ENCODE measurements at places on chromosomes 11 and 22.

DNA sequence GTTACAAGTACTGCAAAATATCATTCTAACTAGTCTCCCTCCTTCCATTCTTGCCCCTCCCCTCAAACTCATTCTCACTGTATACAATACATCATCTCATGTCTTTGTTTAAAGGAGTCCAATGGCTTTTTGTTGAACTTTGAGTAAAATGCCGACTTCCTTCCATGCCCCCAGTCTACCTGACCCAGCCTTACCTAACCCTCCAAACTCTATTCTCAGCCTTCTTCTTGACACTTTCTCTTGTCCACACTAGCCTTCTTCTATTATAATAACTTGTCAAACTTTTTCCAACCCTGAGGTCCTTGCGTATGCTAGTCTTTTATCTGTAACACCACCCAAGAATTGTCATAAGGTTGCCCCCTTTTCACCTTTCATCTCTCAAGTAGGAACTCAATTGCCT, 1011.4 kb upstream of the CCDC90B start:
- no peak for DNase-seq

DNA sequence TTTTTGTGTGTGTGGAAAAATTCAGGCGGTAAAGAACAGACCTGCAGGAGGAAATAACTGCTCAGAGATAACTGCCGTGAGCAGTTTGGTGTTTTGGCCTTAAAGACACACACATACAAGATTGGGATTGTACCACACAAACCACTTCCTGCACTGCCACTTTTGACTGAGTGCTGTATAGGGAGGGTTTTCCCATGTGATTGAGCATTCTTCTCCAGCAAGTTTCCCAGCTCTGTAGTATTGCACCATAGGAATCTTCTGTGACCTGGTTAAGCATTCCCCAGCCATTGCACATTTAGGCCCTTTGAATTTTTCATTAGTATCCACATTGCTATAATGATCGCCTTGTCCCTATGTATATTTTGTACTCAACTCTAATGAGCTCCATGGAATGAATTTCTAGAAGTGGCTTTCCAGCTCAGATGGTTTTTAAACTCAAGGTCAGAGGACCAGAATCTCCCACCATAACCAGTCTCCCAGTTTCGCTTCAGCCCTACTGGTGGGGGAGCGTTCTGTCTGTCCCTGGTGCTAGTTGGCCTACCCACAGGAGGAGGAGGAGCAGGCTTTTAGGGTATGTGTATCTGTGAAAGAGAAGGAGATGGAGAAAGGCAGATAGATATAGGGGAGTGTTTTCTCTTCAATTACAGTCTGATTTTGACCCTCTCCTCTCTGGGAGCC, 9.3 kb downstream of the CD82 start:
- peak; percentile 54 for DNase-seq

GRCh38 chr22:30943368-30943767, 25.2 kb downstream of the MORC2 start:
- DNase-seq: peak; percentile 66

DNA sequence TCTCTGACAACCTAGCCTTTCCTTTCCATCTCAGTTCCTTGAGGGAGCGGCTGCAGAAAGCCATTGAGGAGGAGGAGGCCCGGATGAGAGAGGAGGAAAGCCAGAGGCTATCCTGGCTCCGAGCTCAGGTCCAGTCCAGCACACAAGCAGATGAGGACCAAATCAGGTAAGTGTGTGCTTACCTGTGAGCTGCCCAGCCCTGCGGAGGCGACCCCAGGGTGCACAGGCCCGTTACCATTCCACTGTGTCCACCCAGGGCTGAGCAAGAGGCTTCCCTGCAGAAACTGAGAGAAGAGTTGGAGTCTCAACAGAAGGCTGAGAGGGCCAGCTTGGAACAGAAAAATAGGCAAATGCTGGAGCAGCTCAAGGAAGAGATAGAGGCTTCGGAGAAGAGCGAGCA, 63.1 kb downstream of the CEP164 start:
- DNase-seq: no peak

DNA sequence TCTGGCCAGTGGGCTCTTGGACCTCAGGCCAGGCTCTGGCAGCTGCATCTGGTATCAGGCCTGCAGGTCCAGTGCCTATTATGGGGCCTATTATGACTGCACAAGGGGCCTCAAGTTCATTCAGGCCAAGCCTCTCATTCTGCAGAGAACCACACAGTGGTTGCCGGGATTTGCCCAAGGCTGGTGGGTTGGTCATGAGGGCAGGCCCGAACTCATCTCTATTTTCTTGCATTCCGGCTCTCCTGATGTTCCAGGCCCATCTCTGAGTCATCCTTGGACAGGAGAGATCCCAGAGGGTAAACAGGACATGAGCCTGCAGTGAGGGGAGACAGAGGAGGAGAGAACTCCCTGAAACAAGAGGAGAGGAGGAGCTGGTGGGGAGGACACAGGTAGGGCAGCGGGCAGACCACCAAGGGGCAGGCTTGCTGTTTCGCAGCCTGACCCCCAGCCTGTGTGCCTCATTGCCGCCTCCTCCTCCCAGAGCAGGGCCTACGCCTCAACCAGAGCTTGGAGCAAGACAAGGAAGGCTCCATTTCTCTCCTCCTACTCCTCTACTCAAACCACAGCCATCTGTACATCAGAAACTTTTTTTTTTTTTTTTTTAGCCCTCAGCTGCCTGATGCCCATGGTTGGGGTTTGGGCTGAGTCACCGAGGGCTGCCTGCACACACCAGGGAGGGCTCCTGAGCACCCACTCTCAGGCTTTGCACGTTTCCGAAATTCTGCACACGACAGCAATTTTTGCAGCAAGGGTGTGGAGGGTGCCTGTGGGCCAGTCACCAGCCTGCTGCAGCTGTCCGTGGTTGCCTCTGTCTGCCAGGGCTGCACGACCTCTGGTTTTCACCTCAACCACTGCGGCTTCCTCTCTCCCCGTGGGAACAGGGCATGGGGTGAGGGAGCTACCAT, 12.7 kb upstream of the TREH start:
- DNase-seq: peak; percentile 80

- no peak for DNase-seq
Measured at GRCh38 chr11:12099132-12099873, 11.1 kb upstream of the MICAL2 start.

GRCh38 chr22:38941488-38941987, 15.9 kb upstream of the APOBEC3A start:
- DNase-seq: peak; percentile 41

DNA sequence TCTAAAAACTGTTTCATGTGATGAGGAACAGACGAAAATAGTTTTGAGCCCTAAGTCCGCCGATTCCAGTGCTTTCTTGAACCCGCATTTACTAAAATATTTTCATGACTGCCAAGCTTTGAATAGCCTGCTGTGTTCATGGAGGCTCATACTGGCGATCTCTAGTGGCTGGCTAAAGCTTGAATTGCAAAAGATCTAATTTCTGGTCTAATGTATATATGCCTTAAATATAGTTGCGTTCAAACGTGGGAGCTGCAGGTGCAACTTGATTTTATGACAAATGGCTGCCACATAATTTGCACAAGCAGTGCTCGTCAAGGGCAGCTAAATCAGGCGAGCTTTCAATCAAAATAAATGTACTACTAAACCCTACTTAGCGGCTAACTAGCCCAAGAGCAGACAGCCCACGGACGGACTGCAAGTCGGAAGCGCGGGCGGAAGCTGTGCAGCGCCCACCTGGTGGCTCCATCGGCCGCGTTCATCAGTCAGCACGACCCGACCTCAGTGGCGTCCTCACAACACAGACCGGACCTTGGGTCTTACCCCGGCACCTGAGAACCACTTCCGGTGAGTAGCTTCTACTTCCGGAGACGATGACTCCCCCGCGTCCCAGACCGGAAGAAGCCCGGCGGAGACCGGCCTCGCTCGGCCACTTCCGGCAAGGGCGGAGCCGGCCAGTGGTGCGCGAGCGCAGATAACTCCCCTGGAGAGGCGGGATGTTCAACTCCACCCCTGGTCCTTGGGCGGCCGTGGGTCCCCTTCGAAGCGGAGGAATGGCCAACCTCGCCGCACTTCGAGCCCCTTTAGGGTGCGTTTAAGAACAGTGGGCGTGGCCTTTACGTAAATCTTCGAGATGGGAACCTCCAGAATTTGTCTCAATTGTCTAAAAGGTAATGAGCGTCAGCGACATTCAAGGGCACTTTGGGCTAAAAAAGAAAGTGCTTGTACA, 6.1 kb downstream of the RPL27A start:
- peak; percentile 88 for DNase-seq

GRCh38 chr22:28247667-28248363, 328.8 kb upstream of the PITPNB start:
- DNase-seq: no peak

GRCh38 chr11:69896250-69896649, 77.0 kb upstream of the FGF3 start:
- DNase-seq: no peak

DNA sequence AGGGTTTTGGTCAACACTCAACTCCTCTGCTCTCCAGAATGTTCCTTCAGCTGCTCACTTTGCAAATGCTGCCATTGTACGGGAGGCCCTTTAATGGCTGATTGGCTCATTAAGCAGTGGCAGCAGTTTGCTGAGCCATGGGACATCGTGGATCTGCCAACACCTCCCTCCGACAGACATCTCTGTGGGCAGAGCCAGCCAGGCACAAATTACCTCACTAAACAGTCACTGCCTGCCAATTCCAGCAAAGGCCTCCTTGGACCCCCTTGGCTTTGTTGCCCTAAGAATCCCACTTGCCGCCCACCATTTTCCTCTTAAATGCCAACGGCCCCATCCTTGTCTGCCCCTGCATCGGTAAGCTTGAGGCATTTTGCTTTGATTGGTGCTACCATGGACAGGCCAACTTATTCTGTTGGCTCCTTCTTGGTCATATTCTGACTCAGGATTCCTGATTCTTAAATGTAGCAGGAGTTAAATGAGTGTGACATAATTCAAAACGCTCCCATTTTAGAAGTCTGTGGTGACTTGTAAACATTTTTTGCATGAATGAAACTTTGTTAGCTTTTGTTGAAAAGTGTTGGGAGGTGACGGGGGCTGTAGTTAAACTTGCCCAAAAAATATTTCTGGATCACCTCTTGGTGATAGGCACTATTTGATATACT, 57.5 kb upstream of the LMO2 start:
- no peak for DNase-seq

GRCh38 chr11:57131080-57131790, 50.5 kb upstream of the LRRC55 start:
- no peak for DNase-seq

DNA sequence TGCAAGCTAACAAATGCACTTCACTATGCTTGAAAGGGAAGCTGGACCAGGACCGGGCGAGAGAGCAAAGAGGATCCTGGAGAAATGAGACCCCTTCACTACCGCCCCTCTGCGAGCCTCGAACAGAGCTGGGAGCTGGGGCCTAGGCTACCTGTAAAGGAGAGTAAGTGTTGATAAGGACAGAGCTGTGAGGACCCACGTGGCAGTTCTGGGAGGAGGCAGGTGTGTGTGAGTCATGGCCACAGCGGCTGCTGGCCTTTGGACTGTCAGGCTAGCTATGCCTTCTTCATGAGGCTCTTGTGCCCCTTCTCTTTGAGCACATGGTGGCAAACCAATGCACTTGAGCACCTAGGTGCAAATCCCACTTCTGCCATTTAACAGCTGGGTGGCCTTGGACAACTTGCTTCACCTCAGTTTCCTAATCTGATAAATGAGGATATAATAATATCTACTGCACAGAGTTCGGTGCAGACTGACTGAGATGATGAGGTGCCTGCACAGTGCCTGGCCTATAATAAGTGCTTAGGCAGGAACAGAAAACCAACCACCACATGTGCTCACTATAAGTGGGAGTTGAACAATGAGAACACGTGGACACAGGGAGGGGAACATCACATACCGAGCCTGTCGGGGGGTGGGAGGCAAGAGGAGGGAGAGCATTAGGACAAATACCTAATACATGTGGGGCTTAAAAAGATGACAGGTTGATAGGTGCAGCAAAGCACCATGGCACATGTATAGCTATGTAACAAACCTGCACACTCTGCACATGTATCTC, 35.3 kb upstream of the KCNJ11 start:
- no peak for DNase-seq

GRCh38 chr22:43812149-43812842, at the start of gene EFCAB6:
Gene EFCAB6 (minus strand): TSS chr22:43812305. CDS start chr22:43782318, 29,987 bp downstream.
- DNase-seq: peak; percentile 92

- DNase-seq: no peak
Measured at GRCh38 chr11:83007477-83007876, 64.2 kb downstream of the RAB30 start.

DNA sequence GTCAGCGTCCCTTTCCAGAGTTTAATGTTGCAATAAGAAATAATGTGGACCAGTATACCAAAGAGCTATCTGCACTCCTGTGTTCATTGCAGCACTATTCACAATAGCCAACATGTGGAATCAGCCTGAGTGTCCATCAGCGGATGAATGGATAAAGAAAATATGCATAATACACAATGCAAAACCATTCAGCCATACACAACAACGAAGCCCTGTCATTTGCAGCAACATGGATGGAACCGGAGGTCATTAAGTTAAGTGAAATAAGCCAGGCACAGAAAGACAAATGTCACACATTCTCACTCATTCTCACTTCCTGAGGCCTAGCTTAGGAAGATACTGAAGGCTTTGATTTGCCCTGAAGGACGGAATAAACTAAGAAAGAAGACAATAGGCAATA, 22.1 kb downstream of the SLC5A4 start:
- no peak for DNase-seq

- no peak for DNase-seq
Measured at GRCh38 chr11:119409731-119410130, 13.2 kb downstream of the THY1 start.

DNA sequence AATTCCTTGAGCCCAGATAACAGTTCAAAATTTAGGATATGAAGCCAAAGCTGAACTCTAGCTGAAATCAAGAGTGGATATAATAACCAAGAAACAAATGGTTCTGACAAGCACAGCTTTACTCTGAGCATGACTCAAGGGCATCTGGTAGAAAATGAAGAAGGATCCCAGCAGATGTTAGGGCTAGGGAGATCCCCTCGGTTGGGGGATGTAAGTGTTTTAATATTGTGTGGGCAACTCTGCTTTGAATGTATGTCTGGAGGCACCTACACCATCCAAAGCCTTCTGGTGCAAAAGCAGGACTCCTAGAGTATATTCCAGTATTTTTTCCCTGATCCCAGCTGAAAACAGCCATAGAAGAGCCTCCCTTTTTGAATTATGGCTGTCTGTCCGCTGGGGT, 61.7 kb downstream of the FLI1 start:
- DNase-seq: no peak

- DNase-seq: no peak
Measured at GRCh38 chr11:10866893-10867331, 9.1 kb upstream of the ZBED5 start.

- DNase-seq: no peak
Measured at GRCh38 chr11:103673773-103674172, 362.7 kb upstream of the DDI1 start.

DNA sequence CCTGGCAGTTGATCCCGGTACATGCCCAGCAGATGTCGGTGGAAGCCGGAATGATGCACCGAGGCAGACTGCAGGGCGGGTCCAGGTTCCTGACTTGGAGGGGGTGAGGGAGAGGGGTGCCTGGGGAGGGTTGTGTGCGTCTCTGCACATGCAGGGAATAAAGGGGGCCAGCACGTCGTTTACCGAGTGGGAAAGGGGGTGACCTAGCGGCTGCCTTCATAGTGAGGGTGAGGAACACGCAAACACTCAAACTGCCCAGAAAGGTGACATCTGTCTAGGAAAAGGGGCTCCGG, 801.7 kb downstream of the TBC1D22A start:
- no peak for DNase-seq

- DNase-seq: no peak
Measured at GRCh38 chr11:131690362-131690761, 319.9 kb downstream of the NTM start.

Data from CD4-positive, alpha-beta T cell treated with Interleukin-17A for 1 hour (primary cell).